A172 (cell line): ENCODE measurements at places on chromosomes 5 and 9. TPM values are rescaled to one million over a fixed set of nuclear protein-coding genes. Genes with fewer than 3 reads are reported as not detected.

DNA sequence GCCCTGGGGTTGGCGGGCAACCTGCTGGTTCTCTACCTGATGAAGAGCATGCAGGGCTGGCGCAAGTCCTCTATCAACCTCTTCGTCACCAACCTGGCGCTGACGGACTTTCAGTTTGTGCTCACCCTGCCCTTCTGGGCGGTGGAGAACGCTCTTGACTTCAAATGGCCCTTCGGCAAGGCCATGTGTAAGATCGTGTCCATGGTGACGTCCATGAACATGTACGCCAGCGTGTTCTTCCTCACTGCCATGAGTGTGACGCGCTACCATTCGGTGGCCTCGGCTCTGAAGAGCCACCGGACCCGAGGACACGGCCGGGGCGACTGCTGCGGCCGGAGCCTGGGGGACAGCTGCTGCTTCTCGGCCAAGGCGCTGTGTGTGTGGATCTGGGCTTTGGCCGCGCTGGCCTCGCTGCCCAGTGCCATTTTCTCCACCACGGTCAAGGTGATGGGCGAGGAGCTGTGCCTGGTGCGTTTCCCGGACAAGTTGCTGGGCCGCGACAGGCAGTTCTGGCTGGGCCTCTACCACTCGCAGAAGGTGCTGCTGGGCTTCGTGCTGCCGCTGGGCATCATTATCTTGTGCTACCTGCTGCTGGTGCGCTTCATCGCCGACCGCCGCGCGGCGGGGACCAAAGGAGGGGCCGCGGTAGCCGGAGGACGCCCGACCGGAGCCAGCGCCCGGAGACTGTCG lies 976 bp downstream of the RXFP3 start:
- DNase-seq = no peak

MARCOL gene
- total RNA-seq = not detected in 2 replicates

- DNase-seq = no peak
Measured at GRCh38 chr5:131957721-131958441, 12.4 kb upstream of the MEIKIN start.

PCSK1 gene
- total RNA-seq = 0.02 TPM in 1 of 2 replicates, not detected in the other

DNA sequence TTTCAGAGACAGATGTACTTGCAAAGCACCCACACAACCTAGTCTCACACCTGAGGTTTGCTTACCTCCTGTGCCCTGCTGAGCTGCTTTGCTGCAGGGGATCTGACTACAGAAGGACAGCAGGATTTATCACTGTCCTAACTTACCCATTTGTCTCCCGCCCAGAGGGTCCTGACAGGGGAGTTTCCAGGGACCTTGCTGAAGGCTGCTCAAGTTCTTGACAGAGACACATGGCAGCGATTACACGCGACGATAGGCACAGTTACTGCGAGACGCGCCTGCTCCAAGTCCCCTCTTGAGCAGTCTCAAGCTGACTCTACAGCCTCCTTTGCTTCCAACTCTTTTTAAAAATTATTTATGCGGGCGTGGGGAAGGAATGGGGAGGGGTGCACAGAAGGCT lies 24.6 kb upstream of the GALNT10 start:
- DNase-seq = no peak

- DNase-seq = no peak
Measured at GRCh38 chr9:101579711-101580545, 14.8 kb downstream of the PPP3R2 start.

GRCh38 chr5:73899055-73899454 lies 273.1 kb downstream of the ARHGEF28 start:
- DNase-seq = no peak

- no peak for DNase-seq
Measured at GRCh38 chr5:117547192-117547591, 972.6 kb upstream of the SEMA6A start.

- DNase-seq = no peak
Measured at GRCh38 chr5:173453167-173453566, 125.0 kb upstream of the STC2 start.

FOXI1 gene
- total RNA-seq = 0.10 TPM in 1 of 2 replicates, not detected in the other

DNA sequence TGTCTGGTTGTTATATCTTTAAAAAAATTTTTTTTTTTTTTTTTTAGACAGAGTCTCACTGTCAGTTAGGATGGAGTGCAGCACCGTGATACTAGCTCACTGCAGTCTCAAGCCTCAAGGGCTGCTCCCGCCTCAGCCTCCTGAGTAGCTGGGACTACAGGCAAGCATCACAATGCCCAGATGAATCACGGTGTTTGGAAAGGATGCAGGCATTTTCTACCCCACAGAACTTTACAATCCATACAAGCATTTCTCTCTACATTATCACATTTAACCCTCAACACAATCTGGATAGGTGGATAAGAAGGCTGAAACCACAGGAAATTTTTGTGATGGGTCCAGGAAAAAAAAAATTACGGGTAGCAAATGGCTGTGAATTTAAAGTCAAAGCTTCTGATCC lies 5.8 kb upstream of the PCA3 start:
- no peak for DNase-seq

- no peak for DNase-seq
Measured at GRCh38 chr5:138752341-138752950, 779 bp upstream of the CTNNA1 start.

DNA sequence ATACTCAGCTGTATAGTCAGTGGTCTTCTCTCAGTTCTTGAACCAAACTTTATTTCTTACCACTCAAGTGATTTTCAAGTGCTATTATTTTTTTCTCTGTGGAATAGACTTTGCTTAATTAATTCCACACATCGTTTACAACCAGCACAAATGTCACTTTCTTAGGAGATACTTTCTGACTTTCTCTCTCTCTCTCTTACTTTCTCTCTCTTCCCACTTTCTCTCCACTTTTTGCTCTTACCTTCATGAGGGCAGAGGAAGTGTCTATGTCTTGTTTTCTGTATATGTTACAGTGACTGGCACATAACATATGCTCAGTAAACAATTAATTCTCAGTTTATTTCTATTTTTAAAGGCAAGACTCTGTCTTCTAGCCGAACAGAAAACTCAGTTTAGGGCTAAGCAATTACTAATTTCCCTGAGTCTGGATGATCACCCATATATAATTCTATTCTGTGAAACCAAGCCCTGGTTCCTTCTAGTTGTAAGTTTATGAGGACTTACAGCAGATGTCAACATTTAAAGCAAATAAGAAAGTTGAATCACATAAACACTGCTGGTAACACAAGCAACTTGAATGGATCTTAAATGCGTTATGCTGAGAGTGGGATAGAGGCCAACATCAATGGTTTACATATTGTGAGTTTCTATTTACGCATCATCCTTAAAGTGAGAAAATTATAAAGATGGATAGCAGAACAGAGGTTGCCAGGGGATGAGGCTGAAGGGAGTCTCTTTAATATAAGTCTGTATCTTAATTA lies 791.4 kb downstream of the MTRR start:
- DNase-seq = no peak

NUTM2G gene
- total RNA-seq = not detected in 2 replicates

GRCh38 chr9:431701-432100 lies 217.0 kb downstream of the DOCK8 start:
- DNase-seq = no peak

GRCh38 chr5:173472164-173472563 lies 143.9 kb upstream of the STC2 start:
- DNase-seq = peak; percentile 97

DNA sequence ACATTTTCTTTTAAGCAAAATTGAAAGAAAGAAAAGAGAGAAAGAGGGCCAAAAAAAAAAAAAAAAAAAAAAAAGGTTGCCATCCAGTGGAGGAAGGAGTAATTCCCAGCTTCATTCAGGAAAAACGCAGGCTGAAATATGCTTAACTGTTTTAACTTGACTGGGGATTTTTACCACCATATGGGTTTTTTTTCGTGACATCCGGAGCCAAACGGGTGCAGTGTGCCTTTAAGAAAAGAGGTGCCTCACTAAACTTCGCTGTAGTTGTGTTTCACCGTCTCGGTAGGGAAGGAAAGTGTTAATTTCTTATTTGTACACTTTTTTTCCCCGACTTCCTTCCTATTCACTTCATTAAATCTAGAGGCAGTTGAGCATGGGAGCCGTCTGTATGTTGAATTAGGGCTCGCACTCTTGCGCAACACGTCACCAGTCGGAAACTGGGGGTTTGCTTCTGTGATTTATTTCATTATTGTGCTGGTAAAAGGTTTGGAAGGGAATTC lies 143.0 kb downstream of the SMARCA2 start:
- DNase-seq = peak; percentile 74

IQGAP2 gene
- 1.8 and 8.3 TPM in 2 replicates for total RNA-seq

ANXA2R gene
- 8.0 and 9.4 TPM in 2 replicates for total RNA-seq

BTNL3 gene
- total RNA-seq = not detected in 2 replicates

DNA sequence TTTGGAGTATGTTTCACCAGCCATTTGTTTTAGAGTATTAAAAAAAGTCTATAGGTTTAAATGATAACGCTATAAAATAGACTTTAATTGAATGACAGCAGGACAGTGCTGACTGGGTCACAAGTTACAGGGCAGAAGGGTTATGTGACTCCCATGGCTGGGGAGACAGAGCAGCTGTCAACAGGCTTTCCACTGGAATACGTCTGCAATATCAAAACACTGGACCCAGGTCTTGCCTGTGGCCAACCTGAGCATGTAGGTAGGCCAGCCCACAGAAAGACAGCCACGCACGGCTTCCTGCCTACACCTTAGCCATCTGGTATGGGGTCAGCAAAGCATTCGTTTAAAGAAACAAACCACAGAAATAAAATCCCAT lies 80.7 kb downstream of the OTULIN start:
- no peak for DNase-seq

- DNase-seq = no peak
Measured at GRCh38 chr9:125444956-125445506, 183.4 kb downstream of the GAPVD1 start.

- no peak for DNase-seq
Measured at GRCh38 chr5:14236757-14237156, 93.6 kb downstream of the TRIO start.

HDAC3 gene
- total RNA-seq = 74.1 and 78.7 TPM in 2 replicates

GRCh38 chr5:91438871-91439270 lies 55.8 kb upstream of the ARRDC3 start:
- no peak for DNase-seq

GRCh38 chr9:70119786-70120185 lies 76.1 kb downstream of the MAMDC2 start:
- no peak for DNase-seq

ATP6V1G1 gene
- total RNA-seq = 216 and 223 TPM in 2 replicates

SGCD gene
- 3.5 and 8.5 TPM in 2 replicates for total RNA-seq

DNA sequence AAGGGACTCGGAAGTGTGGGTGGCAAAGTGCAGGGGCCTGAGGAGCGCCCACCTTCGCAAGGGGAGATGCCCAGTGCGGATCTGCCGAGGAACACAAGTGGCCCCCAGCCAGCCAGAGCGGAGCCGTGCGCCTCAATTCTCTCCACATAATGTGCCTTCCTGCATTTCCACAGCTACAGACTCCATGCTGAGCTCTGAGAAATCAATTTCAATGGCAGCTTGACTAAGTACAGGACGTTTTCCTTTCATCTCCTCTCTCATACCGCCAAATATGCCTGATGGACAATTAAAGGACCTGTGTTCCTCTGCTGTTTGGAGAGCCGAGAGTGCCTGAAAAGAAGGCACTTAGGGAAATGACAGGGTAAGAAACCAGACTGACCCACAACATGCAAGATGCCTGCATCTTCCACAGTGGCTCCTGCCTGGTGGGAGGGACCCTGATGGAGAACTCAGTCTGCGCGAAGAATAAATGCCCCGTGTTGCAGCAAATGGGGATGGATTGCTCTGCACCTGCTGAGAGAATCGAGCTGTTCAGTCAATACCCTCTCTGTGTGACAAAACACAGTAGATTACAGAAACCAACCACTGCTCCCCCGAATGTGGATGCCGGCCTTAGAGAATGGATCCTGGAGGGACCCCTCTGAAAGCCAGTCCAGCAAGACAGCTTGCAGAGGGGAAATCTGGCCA lies 38.6 kb upstream of the OLFM1 start:
- DNase-seq = no peak

- DNase-seq = no peak
Measured at GRCh38 chr5:172395483-172395882, 58.8 kb downstream of the SH3PXD2B start.

DNA sequence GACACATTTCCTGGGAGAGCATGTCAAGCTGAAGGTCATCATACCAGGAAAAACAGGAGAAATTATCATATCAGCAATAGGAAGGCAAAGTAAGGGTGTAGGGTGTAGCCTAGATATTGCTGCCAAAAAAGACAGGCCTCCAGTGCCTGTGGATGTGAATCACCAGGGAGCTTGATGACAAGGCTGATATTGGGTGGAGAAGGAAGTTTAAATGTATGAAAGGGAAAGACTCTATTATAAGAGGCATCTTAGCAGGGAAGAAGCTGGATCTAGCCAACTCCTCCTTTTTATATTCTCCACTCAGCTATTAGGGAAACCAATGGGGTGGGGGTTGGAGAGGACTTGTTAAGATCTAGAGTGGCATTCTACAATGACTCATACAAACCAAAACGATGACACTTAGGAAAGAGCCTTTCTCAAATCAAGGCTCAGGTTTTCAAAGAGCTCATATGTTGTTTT lies 13.4 kb upstream of the TXNDC8 start:
- peak; percentile 99 for DNase-seq

NEUROG1 gene
- not detected in 2 replicates for total RNA-seq

PLEKHG4B gene
- total RNA-seq = 0.29 and 0.74 TPM in 2 replicates
